ENCODE measurements at places on chromosomes 4 and X.

DNA sequence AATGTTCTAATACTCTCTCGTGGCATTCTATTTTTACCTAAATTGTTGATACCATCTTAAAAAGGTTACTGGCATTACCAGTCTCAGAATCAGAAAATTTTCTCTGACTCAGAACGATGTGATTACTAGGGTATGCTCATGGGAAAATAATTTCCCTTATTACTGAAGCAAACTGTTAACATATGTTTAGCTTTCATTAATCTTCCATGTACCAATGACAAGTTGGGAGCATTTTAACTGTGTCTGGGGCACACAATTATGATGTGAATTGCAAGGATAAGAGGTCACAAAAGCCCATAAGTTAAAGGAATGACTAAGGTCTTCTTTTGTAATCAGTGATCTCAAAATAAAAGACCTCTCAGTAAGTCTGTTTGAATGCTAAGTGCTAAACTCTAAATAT is 1254.6 kb downstream of the PCDH18 start:
- no peak for DNase-seq

DNA sequence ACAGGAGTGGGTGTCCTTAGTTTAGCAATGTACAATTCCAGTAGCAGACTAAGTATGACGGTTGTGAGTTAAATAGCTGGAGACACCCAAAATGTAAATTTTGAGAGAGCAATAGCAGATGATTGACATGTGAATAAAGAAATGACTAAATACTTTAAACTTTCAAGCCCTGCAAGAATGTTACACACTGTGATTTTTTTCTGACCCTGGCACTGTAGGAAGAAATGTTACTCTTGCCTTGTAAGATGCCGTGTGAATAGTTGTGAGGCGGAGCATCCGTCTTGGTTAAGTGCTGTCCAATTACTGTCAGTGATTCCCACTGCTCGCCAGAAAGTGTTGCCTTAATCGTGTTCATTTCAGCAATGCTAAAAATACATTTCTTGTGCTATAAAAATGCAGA is 1248.1 kb downstream of the RAPGEF2 start:
- DNase-seq, result no peak

DNA sequence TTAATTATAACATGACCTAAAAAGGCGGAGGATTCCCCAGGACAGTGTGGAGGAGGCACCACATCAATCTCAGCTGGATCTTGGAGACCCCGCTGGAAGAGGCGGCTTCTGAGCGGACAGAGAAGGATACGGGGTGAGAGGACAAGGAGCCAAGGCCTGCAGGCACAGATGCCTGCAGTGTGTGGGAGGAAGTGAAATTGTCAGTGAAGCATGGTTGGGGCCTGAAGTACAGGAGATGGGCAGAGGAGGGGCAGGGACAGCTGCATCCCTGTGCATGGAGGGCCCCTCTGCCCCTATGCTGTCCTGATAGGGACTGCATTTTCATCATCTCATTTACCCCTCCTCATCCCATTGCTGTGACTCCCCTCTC is 1.7 kb upstream of the SLC2A9 start:
- no peak for DNase-seq

DNA sequence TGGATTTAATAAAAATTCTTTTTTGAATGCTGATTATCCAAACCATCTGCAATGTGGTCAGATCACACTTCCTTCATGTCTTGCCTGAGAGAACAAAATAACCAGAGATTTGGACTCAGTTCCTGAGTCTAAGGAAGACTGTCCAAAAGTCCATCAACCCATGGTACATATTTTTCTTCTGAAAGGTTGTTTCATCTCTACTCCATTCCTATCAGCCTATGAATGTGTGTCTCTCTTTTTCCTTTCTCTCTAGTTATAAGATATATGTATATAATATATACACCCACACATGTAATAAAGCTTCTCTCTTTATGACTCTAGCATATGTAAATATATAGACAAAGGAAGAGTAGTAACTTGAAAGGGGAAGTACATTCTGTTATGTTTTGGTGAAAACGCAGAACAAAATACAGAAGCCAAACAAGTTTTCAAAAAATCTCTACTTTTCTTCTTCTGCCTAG is 226.9 kb downstream of the ARHGAP24 start:
- DNase-seq, result no peak
